ENCODE measurements at places on chromosomes 3 and 15. TPM values are rescaled to one million over a fixed set of nuclear protein-coding genes. Genes with fewer than 3 reads are reported as not detected.

Gene GOLGA8N
- 3.0 TPM for total RNA-seq

Gene IL5RA
- 0.49 TPM for total RNA-seq

Gene GALK2
- total RNA-seq = 36.6 TPM

Gene C3orf49
- total RNA-seq = not detected

Gene FAM81A
- 51.1 TPM for total RNA-seq

Gene CCDC39
- total RNA-seq = 0.49 TPM

Gene CLCN2
- 6.1 TPM for total RNA-seq

Gene GHSR
- not detected for total RNA-seq

Gene SLC28A1
- not detected for total RNA-seq

Gene DCP1A
- 13.3 TPM for total RNA-seq

Gene SYNM
- 14.0 TPM for total RNA-seq

Gene PCYT1A
- total RNA-seq = 15.5 TPM

Gene FETUB
- total RNA-seq = not detected

Gene ST3GAL6
- 13.0 TPM for total RNA-seq

Gene ZNF502
- total RNA-seq = 10.8 TPM

Gene TNFSF10
- 2.7 TPM for total RNA-seq

Gene CHDH
- 1.2 TPM for total RNA-seq

Gene HRG
- not detected for total RNA-seq

Gene CLDN16
- 0.25 TPM for total RNA-seq

Gene PTH1R
- 0.98 TPM for total RNA-seq
